Astrocyte of the cerebellum (primary cell): ENCODE measurements at places on chromosomes 16 and 17.

DNA sequence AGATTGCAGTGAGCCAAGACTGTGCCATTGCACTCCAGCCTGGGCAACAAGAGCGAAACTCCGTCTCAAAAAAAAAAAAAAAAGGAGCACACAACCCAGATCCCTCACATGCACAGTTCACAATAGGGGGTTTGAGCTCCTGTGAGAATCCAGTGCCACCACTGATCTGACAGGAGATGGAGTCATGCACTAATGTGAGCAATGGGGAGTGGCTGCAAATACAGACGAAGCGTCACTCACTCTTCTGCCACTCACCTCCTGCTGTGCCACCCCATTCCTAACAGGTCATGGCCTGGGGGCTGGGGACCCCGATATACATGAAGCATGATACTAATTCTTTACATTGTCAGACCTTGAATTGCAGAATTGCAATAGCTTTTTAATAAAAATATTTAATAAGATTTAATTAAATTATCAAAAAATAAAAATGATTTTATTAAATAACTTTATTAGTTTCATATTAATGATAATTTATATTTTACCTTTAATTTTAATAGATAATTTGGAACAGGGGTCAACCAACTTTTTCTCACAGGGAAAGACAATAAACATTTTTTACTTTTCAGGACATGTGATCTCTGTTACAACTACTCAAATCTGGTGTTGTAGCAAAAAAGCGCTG lies 171.4 kb downstream of the COPRS start:
- no peak for DNase-seq

DNA sequence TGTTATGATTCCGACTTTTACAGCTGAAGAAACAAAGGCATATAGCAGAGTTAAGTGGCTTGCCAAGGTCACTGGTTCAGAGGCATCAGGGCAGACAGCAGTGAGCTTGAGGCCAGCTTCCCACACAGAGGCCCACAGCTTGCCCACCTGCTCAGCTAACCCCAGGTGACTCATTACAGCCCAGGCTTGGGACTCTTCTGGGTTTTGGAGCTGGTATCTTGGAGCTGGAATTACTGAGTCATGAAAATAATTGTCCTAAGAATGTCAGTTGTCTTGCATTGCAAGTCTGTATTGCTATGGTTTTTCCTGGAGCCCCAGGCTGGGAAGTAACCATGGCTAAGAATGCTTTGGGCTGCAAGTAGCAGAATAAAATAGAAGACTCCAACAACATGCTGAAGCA lies 32.4 kb upstream of the IRX3 start:
- no peak for DNase-seq

- DNase-seq, result no peak
Measured at GRCh38 chr16:1487395-1488053, 1.2 kb downstream of the PTX4 start.

DNA sequence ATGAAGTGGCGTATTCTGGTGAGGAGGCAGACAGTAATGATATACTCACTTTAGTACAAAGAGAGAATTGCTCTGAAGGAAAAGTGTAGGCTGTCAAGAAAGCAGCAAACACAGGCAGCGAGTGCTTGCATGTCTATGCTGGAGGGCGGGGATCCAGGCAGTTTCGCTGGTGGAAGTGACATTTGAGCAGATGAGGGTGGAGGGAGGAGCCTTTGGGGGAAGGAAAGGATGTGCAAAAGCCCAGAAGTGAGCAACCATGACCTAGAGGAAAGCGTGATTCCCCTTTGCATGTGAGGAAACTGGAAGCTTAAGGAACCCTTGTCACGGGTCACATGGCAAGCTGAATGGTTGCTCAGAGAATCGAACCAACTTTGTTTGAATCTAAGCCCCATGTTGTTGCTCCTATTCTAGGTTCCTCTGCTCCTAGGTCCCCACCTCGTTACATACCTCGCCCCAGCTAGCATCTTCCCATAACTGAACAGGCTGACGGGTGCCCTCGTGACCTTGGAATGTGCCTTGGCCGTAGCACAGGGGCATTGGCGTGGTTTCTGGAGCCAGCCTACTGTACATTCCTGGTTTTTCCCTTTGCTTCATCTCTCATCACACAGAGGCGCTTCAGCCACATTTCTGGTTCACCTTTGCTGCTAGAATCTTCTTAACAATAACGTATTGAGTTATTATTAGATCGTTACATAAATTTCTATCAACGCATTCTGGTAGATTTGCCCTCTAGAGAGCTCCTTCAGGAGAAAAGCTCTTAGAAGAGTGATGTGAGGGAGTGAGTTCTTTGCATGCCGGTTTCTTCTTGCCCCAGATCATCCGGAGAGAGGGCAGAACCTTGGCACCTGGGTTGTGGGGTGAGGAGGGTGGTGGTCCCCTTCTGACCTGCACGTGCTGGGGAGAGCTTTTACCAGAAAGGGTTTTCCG lies 191.8 kb downstream of the SNX29 start:
- no peak for DNase-seq

DNA sequence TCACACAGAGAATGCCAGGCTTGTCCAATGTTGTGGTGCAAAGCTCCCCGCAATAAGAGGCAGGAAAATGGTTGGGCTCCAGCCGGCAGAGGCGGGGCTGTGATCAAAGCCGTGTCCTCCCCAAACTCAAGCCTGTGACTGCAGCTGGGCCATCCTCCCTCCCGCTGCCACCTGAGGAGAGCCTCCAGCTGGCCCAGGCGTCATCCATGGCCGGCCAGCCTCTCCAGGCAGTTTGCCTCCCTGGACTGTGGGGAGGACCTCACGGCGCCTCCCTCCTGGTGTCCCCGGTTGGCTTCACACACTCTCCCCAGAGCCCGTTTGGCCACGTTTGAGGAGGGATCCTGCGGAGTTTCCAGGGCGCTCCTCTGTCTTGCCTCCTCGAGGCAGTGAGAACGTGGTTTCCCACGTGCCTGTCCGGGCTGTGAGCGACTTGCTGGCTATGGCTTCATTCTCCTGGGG lies 134.1 kb downstream of the IRF8 start:
- DNase-seq, result no peak

GRCh38 chr16:21643785-21644184 lies 8.6 kb downstream of the IGSF6 start:
- no peak for DNase-seq

DNA sequence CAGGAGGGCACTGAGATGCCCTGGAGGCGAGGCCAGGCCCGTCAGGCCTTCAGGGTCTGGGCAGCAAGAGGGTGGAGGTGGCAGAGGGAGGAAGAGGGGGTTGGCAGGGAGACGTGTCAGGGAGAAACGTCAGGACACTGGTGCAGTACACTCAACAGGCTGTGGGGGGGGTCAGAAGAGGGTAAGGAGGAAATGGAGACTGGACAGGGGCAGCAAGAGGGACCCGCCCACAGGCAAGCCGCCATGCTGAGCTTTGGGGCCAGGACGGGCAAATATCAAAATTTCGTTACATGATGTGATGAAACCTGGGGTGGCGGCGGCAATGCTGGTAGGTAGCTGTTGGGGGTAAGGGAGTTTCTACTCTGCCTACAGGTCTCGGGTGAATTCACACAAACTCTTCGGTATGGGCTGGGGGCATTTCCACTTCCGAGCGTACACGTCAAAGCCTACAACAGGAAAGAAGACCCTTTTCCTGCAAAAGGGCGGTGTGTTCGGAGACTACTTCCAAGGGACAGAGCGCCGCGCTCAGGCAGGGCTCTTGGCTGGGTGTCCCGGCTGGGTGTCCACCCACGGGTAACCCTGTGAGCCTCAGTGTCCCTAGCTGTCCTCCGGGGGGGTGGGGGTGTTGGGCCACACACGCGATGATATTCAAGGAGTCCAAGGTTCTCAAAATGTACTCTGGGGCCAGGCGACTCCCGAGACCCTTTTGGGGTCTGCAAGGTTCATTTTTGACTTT lies 43.3 kb upstream of the ATP2A3 start:
- DNase-seq, result no peak

GRCh38 chr16:66207883-66208265 lies 158.6 kb upstream of the CDH5 start:
- DNase-seq, result no peak
